Activated effector memory CD4-positive, alpha-beta T cell treated with anti-CD3 and anti-CD28 coated beads, Interleukin-2, amount 50 U/mL, for 16 hours (primary cell): ENCODE measurements at places on chromosomes 5 and 9.

GRCh38 chr5:15620501-15620900 lies 120.5 kb downstream of the FBXL7 start:
- no peak for DNase-seq

GRCh38 chr9:99181621-99182020 lies 40.1 kb downstream of the ALG2 start:
- DNase-seq: no peak

DNA sequence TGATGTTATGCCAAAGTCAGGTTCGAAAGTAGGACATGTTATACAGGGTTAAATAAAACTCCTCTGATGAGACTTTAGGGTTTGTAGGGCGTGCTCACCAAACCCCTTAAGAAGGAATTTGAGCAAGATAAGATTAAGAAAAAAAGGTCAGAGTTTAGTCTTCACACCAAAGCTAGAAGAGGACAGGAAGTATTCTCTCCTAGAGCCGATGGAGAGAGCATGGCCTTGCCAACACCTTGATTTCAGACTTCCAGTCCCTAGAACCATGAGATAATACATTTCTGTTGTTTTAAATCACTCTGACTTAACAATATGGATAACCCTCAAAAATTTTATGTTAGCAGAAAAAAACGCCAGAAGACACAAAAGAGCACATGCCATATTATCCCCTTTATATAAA lies 16.3 kb upstream of the PLCXD3 start:
- DNase-seq: no peak

DNA sequence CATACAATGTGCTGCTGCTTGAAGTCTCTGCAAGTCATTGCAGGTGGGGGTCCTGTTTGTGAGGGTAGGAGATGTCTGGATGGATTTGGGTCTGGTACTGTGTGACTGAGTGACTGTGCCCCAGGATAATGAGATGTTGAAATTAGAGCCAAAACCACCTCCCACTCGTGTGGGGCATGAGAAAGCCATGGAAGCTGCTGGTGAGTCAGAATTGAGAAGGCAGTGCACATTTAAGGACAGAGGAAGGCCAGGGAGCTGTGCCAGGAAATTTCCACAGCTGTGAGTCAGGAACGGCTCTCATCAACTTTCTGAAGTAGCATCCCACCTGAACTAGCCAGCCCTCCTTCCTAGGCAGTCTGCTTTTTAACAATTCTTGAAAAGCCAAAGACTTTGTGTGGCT lies 229.8 kb downstream of the DRD1 start:
- no peak for DNase-seq

DNA sequence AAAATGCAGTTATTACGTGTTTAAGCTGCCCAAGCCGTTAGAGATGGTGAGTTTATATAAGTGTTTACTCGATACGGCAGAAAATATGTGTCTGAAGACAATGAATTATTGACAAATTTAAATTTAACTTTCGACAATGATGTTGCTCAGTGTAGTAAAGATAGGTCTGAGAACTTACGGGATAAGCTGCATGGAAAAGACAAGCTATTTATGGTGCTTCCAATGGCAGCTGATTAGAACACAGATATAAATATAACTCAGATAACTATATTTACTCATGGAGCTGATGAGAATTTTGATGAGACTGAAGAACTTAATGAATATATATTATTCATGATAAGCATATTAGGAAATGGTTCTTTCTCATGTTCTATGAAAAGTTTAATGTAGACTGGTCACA lies 139.3 kb downstream of the AUH start:
- DNase-seq: no peak

- no peak for DNase-seq
These were observed 80.4 kb downstream of the ALDH7A1 start for GRCh38 chr5:126514558-126515141.

- no peak for DNase-seq
These were observed 221.1 kb downstream of the FANCC start for GRCh38 chr9:95096381-95096780.

- DNase-seq: no peak
These were observed 3.1 kb downstream of the GRXCR2 start for GRCh38 chr5:145869753-145870152.

DNA sequence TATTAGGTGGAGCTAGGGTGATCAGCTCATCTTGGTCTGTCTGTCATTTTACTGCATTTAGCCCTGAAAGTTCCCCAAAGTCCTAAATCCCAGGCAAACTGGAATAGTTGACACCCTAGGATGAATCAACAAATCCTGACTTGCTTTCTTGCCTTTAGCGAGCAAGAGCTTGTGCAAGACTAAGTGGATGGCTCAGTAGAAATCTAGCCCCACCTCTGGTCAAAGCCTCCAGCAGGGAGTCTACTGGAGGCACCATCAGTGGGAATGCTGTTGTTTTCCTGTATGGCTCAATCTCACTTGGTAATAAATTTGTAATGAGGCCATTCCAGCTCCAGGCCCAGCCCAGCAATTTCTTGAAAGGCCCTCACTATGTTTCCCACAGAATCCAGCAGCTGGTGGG lies 43.7 kb upstream of the TRPC7 start:
- no peak for DNase-seq

- DNase-seq: no peak
These were observed 461.3 kb upstream of the RORB start for GRCh38 chr9:74035786-74036185.

- no peak for DNase-seq
These were observed 32.6 kb downstream of the SARDH start for GRCh38 chr9:133705576-133705975.

DNA sequence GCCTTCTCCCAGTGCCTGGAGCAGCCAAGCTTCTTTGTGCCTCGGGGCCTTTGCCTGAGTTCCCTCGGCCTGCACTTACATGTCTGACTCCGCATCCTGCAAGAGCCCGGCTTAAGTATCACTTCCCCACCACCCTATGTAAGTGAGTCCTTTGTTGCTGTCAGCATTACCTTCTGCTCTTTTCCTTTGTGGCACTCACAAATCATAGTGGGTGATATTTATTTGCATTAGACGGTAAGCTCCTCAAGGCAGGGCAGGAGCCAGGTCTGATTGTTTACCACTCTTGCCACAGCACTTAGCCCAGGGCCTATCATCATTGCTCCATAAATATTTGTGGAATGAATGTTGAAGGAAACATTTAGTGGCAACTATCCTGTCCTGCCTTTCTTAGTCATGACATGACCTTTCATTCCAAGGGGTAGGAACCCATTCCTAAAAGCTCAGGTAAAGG lies 4.8 kb downstream of the GM2A start:
- no peak for DNase-seq

GRCh38 chr5:141657937-141658545 lies 6.8 kb upstream of the FCHSD1 start:
- no peak for DNase-seq

DNA sequence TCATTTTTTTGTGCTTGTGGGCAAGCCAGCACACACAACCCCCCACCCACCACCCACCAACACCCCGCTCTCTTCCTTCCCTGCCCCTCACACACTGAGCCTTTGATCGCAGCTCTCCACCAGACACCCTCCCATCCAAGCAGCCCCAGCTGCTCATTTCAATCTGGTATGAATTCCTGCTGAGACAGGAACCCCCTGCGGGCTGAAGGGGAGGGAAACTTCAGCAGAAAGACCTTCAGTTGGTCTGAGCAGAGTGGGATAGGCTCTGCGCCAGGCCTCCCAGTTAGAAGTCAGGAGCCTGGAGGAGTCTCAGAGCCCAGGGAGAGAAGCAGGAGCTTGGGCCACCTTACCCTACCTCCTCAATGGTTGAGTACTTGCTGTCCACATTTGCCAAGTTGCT lies 7.2 kb downstream of the PCDHGC5 start:
- DNase-seq: no peak

DNA sequence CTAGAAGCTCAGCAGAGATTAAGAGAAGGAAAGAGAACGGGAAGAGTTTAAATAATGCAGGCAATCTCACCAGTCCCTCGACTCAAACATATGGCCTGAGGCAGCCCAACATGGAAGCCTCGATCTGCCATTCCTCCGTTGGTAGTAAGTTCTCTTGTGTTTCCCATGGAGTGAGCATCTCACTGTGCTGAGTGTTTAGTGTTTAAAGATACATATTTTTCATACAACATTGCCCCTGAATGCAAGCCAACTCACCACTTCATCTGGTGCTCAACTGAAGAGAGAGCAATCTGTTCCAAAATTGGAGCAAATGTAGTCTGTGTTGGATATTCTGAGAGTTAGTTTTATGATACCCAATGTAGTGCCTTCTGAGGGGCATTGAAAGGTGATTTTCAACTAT lies 171.5 kb upstream of the ATP10B start:
- no peak for DNase-seq

DNA sequence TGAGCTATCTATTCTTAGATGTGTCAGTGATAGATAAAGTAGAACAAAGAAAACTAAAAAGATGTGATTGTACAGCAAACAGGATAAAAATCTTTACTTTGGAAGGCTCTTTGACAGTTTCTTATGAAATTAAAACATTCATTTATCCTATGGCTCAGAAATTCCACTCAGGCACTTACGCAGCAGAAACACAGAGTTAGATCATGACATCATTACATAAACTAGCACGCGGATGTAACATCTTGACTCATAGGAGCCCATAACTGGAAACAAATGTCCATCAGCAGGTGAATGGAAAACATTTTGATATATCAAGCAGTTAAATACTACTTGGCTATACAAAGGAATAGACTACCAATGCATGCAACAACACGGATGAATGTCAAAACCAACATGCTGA lies 45.3 kb downstream of the ICE1 start:
- no peak for DNase-seq

GRCh38 chr5:158958021-158958994 lies 141.4 kb downstream of the EBF1 start:
- no peak for DNase-seq

DNA sequence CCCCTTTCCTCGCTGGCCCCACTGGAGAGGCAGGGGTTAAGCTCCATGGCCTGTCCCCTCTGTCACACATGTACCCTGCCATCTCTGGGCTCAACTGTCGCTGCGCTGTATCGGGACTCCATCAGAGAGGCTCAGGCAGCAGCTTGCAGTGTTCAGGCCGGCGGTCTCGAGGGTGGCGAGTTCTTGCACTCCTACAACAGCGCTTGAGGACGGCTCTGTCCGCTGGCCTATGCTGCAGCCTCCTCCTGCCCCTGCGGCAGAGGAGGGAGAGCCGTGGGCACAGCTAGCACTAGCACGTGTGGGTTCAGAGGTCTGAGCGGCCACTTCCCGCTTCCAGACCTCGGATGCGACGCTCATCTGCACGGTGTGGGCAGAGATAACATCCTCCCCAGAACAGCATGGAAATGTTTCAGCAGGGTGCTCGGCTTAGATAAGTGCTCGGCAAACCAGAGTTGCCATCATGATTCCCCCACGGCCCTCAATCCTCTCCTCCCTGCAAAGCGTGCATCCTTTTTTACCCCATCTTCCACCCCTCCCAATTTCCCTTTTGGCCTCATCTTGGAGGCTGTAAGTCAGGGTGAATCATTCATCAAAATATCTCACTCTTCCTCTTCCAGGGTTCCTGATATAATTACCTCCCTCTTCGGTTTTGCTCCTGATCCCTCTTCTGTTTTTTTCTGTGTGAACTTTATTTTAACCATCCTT lies 41.9 kb upstream of the FUBP3 start:
- DNase-seq: no peak

DNA sequence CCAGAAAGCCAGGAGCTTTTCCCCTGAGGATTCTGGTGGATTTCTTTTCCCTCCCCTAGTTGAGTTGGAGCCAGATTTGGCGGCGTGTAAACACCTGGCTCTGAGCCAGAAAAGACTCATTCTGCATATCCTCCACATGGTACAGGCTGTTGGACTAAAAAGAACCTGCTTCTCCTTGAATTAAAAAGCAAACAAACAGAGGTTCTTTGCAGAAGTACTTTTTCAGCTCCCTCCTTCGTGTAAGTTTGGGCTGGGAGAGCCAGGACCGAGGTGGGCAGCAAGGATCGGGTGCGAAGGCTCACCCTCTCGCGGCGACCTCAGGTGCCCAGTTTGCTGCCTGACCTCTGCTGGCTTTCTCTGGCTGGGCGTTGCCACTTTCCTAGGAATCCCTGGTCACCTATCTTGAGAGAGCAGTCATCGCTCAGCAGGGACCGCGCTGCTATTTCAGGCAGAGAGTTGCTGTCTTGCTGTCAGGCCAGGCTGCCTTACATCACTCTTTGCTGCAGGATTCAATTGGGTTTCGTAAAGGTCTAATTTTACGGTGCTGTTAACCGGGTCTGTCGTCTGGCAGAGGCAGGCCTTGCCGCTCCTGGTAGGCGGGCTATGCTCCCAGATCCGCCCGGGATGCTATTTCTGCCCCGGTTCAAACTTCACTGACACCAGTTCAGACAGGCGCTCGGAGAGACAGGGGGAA lies 3.2 kb downstream of the PAPPA start:
- no peak for DNase-seq

GRCh38 chr5:142627383-142628217 lies 58.3 kb downstream of the FGF1 start:
- DNase-seq: no peak

GRCh38 chr5:180472269-180472668 lies 21.9 kb upstream of the CNOT6 start:
- no peak for DNase-seq

- no peak for DNase-seq
These were observed 85.0 kb upstream of the TAF11L2 start for GRCh38 chr5:17412760-17413671.

DNA sequence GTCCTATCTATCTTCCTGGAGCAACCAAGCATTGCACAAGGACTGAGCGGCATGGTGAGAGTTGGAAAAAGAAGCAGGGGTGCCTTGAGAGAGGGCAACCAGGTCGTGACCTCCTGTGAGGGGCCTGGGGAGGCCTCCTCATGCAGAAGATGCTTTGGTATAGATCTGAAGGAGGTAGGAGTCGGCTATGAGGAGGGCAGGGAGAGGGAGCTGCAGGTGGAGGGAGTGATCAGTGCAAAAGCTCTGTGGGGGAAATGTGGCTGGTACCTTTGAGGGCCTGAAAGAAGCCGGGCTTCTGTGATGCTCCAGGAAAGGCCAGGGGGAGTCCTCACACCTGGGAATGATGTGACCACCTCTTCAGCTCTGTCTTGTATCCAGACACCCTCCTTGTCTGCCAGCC lies 3.6 kb upstream of the SLC25A48 start:
- DNase-seq: peak; percentile 12

DNA sequence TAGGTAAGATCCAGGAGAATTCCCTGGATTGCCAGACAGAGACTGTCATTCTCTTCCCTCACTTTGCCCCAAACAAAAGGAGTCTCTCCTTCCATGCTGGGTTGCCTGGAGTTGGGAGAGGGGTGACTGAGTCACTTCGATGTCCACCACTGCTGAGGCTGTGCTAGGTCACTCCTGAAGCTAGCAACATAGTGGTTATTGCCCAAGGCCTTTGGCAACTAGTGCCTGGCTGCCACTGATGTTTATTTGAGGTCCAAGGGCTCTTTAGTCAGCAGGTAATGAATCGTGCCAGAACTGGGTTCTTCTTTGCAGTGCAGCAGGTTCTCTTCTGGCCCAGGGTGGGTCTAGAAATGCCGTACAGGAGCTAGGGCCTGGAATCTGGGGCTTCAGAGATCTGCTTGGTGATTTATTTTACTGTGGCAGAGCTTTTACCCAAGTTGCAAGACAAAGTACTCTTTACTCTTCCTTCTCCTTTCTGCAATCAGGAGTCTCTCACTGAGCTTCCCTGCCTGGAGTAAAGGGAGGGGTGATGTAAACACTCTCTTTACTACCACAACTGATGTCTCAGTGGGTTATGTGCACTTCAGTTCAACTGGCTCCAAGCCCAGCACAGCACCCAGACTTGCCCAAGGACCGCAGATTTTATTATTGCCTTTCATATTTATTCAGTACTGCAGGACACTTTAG lies 155.7 kb upstream of the SH3GL2 start:
- DNase-seq: no peak

- no peak for DNase-seq
These were observed 511.3 kb downstream of the TLR4 start for GRCh38 chr9:118215549-118215948.

GRCh38 chr9:137453643-137454081 lies 5.5 kb downstream of the NSMF start:
- DNase-seq: peak; percentile 87
